ENCODE measurements at places on chromosomes 1 and 21.

DNA sequence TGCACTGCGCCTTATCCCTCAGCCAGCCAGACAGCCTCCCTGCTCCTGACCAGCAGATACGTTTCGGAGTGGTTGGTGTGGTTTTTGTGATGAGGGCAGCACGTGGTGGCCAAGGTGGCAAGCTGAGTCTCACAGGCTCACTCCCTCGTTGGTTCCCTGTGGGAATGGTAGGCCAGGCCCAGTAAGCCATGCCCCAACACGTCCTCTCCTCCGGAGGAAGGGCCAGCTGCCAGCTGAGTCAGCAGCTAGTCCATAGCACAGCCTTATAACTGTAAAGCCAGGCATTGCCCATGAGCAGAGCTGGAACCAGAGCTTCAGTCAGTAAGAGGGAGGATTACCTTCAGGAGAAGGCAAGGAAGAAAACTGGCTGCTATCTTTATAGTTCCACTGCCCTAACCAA, 29.5 kb downstream of the SZRD1 start:
- H3K36me3 ChIP-seq = peaks cover 44% of the 10 kb centered on the region
- peaks cover 40% of the 10 kb centered on the region for H3K4me1 ChIP-seq
- H3K27me3 ChIP-seq = no peaks in the 10 kb centered on the region
- DNase-seq = no peak
- peak overlapping the region; percentile 83 for H3K27ac ChIP-seq
- no peak overlapping the region for H3K4me3 ChIP-seq

- H3K27ac ChIP-seq = no peak overlapping the region
- H3K4me3 ChIP-seq = no peak overlapping the region
- H3K36me3 ChIP-seq = no peaks in the 10 kb centered on the region
- H3K4me1 ChIP-seq = no peaks in the 10 kb centered on the region
Measured at GRCh38 chr1:165610866-165611265, 20.2 kb upstream of the MGST3 start.

- peaks cover 1% of the 10 kb centered on the region for H3K36me3 ChIP-seq
- H3K27me3 ChIP-seq = peaks cover 1% of the 10 kb centered on the region
- H3K4me3 ChIP-seq = peak overlapping the region; percentile 74
- DNase-seq = peak; percentile 7
- peaks cover 13% of the 10 kb centered on the region for H3K4me1 ChIP-seq
Measured at GRCh38 chr1:208988811-208989222, 594.7 kb upstream of the CAMK1G start.

DNA sequence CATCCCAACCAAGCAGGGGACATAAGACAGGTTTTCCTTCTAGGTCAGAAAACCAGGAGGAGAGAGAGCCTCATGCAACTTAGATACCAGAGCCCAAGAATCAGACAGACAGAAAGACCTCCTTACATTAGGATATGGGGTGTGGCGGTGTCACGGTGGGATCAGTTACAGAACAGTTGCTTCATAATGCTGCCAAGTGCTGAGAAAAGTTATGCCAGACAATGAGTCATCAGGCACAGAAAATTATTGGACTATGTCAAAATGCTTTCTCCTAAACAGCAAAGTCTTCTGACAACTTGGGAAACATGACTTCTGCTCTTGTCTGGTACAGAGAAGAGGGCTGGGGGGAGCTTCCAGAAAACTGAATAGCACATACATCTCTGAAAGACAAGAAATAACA, 1120.2 kb upstream of the TMPRSS15 start:
- no peak overlapping the region for H3K4me3 ChIP-seq
- no peaks in the 10 kb centered on the region for H3K4me1 ChIP-seq
- H3K27ac ChIP-seq = no peak overlapping the region
- H3K27me3 ChIP-seq = no peaks in the 10 kb centered on the region
- H3K36me3 ChIP-seq = no peaks in the 10 kb centered on the region
- no peak for DNase-seq

DNA sequence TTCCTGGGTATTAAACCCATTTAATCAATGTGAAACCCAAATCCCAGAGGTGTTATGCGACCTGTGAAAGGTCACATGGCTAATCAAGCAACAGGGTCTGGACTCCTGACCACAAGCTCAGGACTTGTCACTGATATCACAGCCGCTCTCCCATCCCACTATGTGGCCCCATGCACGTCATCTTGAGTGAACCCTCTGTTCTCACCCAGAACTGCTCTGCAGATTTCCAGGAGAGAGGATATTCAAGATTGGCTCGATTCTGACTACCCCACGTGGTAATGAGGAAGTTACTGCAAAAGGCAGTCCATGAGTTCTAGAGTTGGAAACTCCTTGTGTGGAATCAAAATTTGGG, 173.5 kb upstream of the ETV3 start:
- H3K4me3 ChIP-seq = no peak overlapping the region
- H3K27me3 ChIP-seq = peaks cover 16% of the 10 kb centered on the region
- H3K36me3 ChIP-seq = no peaks in the 10 kb centered on the region
- H3K4me1 ChIP-seq = no peaks in the 10 kb centered on the region

DNA sequence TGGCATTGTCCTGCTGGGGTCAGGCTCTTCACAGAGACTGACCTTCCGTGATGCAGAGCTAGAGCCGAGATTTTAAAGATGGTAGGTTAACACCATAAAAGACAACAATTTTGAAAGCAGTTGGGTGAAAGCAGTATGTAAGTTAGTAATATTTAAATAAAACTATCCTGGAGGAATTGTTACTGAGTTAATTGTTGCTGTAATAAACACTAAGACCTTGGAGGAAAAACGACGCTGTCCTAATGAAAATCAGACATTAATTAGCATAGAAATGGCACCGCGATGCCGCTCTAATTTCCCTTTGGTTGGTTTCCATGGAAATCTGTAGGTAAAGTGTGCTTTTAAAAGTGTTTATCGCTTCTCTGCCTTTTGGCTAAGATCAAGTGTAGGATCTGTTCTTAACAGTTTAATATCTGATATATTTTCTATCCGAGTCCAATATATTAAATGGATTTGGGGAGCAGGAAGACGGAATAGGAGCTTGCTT, 745 bp upstream of the ANP32E start:
- peaks cover 12% of the 10 kb centered on the region for H3K4me1 ChIP-seq
- H3K36me3 ChIP-seq = peaks cover 13% of the 10 kb centered on the region
- H3K27me3 ChIP-seq = no peaks in the 10 kb centered on the region
- no peak overlapping the region for H3K4me3 ChIP-seq

DNA sequence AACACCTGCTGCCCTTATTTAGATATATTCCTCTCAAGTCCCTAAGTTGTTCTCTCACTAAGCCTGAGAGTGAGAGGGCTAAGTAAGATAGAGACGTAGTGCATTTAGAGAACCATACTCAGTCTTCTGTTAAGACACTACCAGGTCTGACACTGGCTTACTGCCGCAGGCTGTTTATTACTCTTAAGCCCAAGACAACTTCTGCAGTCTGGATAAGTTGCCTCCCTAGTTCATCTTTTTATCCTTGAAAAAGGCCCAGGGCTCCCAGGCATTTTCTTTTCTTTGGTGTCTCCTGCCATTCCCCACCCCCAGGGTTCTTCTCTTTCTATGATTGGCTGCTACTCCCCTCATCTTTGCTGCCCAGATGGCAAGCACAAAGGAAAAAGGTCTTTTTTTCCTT, 38.7 kb downstream of the CACHD1 start:
- DNase-seq = no peak
- no peak overlapping the region for H3K4me3 ChIP-seq
- H3K27me3 ChIP-seq = peaks cover 7% of the 10 kb centered on the region
- no peaks in the 10 kb centered on the region for H3K36me3 ChIP-seq
- peaks cover 31% of the 10 kb centered on the region for H3K4me1 ChIP-seq

GRCh38 chr1:1544544-1544943, 4.1 kb upstream of the TMEM240 start:
- H3K27ac ChIP-seq = no peak overlapping the region
- H3K36me3 ChIP-seq = peaks cover 9% of the 10 kb centered on the region
- H3K4me1 ChIP-seq = no peaks in the 10 kb centered on the region
- no peak overlapping the region for H3K4me3 ChIP-seq
- no peaks in the 10 kb centered on the region for H3K27me3 ChIP-seq

DNA sequence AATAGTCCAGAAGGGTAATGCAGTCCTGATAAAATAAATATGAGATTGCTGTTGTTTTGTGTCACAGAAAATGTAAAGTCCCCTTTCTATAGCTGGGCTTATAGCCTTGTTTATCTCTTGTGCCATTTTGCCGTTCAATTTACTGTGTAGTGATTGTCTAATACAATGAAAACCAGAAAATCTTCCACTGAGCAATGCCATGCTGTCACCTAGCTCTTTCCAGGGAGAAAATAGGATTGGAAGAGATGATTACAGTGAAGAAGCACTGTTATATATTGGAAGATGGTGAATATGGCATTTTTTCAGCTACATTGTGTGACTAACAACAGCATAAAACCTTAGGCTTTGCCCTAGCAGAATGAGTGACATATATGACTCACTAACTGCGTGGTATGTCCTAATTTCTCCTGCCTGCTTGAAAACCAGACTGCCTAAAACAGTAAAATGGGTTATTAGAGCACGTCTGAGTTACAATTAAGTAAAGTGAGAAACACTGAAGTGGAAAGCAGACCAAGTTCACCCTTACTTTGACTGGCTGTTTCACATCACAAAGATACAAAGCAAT, 332.4 kb upstream of the ZP4 start:
- H3K27me3 ChIP-seq = no peaks in the 10 kb centered on the region
- H3K4me1 ChIP-seq = no peaks in the 10 kb centered on the region
- no peak overlapping the region for H3K4me3 ChIP-seq
- no peaks in the 10 kb centered on the region for H3K36me3 ChIP-seq
- no peak for DNase-seq

- H3K4me1 ChIP-seq = no peaks in the 10 kb centered on the region
- H3K36me3 ChIP-seq = no peaks in the 10 kb centered on the region
- no peak for DNase-seq
- no peak overlapping the region for H3K27ac ChIP-seq
- no peak overlapping the region for H3K4me3 ChIP-seq
Measured at GRCh38 chr21:40160911-40161310, 293.7 kb downstream of the PCP4 start.

GRCh38 chr1:54009406-54009805, 8.6 kb downstream of the LDLRAD1 start:
- peaks cover 2% of the 10 kb centered on the region for H3K27me3 ChIP-seq
- no peaks in the 10 kb centered on the region for H3K4me1 ChIP-seq
- no peaks in the 10 kb centered on the region for H3K36me3 ChIP-seq
- H3K27ac ChIP-seq = no peak overlapping the region
- H3K4me3 ChIP-seq = no peak overlapping the region
- no peak for DNase-seq

- no peaks in the 10 kb centered on the region for H3K36me3 ChIP-seq
- no peak overlapping the region for H3K4me3 ChIP-seq
- H3K27me3 ChIP-seq = no peaks in the 10 kb centered on the region
- DNase-seq = no peak
- no peaks in the 10 kb centered on the region for H3K4me1 ChIP-seq
- H3K27ac ChIP-seq = no peak overlapping the region
Measured at GRCh38 chr1:95679262-95679661, 445.3 kb downstream of the RWDD3 start.

DNA sequence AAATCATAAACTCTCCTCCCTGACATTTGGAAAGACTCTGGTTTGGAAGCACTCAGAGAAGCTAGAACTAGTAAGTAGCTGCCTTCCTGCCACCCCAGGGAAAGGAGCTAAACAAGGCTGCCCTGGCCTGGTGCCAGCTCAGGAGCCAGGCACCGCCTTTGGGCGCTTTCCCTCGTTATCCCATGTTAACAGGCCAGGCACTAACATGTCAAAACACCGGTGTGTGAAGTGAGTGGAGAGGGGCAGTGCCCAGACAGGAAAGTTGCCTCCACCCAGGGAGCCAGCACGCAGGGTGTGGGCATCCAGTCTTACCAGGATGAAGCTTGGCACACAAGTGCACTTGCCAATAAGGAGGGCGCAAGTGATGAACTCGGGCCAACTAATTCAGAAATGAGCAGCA, 346.8 kb downstream of the RRAGC start:
- no peak overlapping the region for H3K27ac ChIP-seq
- peaks cover 22% of the 10 kb centered on the region for H3K27me3 ChIP-seq
- no peaks in the 10 kb centered on the region for H3K4me1 ChIP-seq
- no peaks in the 10 kb centered on the region for H3K36me3 ChIP-seq
- H3K4me3 ChIP-seq = no peak overlapping the region

- no peak for DNase-seq
- no peaks in the 10 kb centered on the region for H3K36me3 ChIP-seq
- H3K4me1 ChIP-seq = no peaks in the 10 kb centered on the region
- H3K27ac ChIP-seq = no peak overlapping the region
- H3K4me3 ChIP-seq = no peak overlapping the region
- H3K27me3 ChIP-seq = peaks cover 4% of the 10 kb centered on the region
Measured at GRCh38 chr1:230818901-230819300, 49.4 kb downstream of the C1orf198 start.

- peaks cover 18% of the 10 kb centered on the region for H3K36me3 ChIP-seq
- H3K4me3 ChIP-seq = no peak overlapping the region
- H3K27me3 ChIP-seq = no peaks in the 10 kb centered on the region
- H3K4me1 ChIP-seq = peaks cover 8% of the 10 kb centered on the region
- peak; percentile 75 for DNase-seq
Measured at GRCh38 chr1:39525366-39526165, 34.1 kb downstream of the BMP8A start.

GRCh38 chr1:243394601-243395464, 139.0 kb downstream of the SDCCAG8 start:
- peaks cover 3% of the 10 kb centered on the region for H3K36me3 ChIP-seq
- no peak for DNase-seq
- H3K27ac ChIP-seq = no peak overlapping the region
- H3K4me1 ChIP-seq = peaks cover 6% of the 10 kb centered on the region
- no peaks in the 10 kb centered on the region for H3K27me3 ChIP-seq

DNA sequence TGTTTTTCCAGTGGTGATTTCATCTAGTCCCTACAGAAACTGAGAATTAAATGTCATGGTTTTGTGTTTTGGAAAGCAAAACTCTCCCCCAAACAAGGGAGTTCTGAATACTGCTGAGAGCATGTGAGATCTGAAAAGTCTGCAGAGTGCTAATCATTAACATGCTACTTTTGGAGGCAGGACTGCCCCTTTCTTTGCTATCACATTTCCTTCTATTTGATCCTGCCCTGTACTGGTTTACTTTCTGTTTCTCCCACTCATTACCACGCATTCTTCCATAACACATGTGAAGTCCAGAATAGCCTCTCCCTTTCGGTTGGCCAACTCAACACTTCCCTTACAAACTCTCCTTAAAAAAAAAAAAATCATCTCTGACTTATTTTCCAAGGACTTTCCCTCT, 63.6 kb downstream of the GADD45A start:
- no peak overlapping the region for H3K4me3 ChIP-seq
- DNase-seq = no peak
- H3K27me3 ChIP-seq = peaks cover 10% of the 10 kb centered on the region
- no peaks in the 10 kb centered on the region for H3K36me3 ChIP-seq
- no peak overlapping the region for H3K27ac ChIP-seq

DNA sequence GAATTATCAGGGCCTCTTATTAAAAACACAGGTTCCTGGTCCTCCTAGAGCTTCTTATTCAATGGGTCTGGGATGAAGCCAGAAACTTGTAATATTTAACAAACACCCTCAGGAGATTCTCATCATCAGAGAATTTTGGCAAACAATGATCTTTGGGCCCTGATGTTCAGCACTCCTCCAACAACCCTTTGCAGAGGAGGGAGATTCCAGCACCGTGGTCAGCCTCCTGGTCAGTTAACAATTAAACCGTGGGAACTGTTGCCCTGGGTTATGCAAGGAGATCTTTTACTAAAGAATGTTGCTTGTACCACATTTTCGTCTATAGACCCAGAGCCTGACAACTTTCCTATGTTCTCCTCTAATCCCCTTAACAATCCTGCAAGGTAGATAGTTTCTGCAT, 294.4 kb downstream of the PLPP3 start:
- H3K4me1 ChIP-seq = no peaks in the 10 kb centered on the region
- no peaks in the 10 kb centered on the region for H3K27me3 ChIP-seq
- H3K27ac ChIP-seq = no peak overlapping the region
- H3K36me3 ChIP-seq = no peaks in the 10 kb centered on the region
- DNase-seq = no peak
- no peak overlapping the region for H3K4me3 ChIP-seq

GRCh38 chr1:11478571-11479374, at the start of gene DISP3:
Gene DISP3 (plus strand): TSS chr1:11479155. CDS start chr1:11500993, 21,838 bp downstream.
- no peaks in the 10 kb centered on the region for H3K36me3 ChIP-seq
- H3K27me3 ChIP-seq = peaks cover 36% of the 10 kb centered on the region
- peaks cover 9% of the 10 kb centered on the region for H3K4me1 ChIP-seq
- no peak within 1 kb of the TSS for H3K27ac ChIP-seq

All from activated CD8-positive, alpha-beta T cell treated with anti-CD3 and anti-CD28 coated beads for 36 hours (primary cell).